Large intestine (tissue), 12 donors: ENCODE measurements at places on chromosomes 5 and 9. TPM values are rescaled to one million over a fixed set of nuclear protein-coding genes. Genes with fewer than 3 reads are reported as not detected.

GRCh38 chr5:43802119-43802518 lies 199.1 kb downstream of the NNT start:
- no peak for DNase-seq

GRCh38 chr5:6215891-6216290 lies 162.5 kb downstream of the MED10 start:
- no peak for DNase-seq

DNA sequence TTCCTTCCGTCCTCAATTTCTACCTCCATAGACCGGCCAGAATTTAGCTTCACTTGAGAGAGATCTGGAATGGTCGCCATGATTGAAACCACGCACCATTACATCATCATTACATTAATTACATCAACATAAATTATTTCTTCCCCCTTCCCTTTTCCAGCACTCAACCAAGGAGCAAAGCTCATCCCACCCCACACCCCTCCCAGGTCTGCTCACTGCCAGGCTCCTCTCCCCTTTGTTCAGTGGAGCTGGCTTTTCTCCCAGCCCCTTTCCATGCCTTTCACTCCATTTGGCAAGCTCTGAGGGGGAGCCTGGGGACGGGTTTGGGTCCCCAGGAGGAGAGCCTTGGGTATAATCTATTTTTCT lies 8.4 kb downstream of the RACK1 start:
- no peak for DNase-seq

GRCh38 chr5:57891443-57891842 lies 408.8 kb upstream of the ACTBL2 start:
- no peak for DNase-seq

Gene TIMD4
- 1.5 TPM for polyA plus RNA-seq

Gene IL11RA
- polyA plus RNA-seq: 60.9 TPM

Gene ABO
- 19.6 TPM for polyA plus RNA-seq
